ENCODE measurements at places on chromosomes 3 and 15.

DNA sequence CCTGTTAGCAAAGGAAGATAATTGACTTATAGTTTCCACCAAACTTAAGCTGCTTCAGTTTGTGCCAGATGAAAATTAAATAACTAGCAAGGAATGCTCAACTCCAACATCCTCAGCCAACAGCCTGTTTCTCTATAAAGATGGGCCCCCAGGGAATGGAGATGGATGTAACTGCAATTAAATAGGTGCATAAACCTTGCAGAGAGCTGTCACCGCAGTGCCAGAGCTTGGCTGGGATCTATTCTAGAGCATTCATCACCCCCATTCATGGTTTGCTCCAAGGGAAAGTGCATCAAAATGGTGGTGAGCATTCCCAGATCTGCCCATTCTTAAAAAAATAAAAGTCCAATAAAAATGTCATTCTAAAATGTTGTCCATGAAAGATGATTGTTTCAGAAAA, 19.7 kb upstream of the RORA start:
- peaks cover 17% of the 10 kb centered on the region for H3K27me3 ChIP-seq
- no peaks in the 10 kb centered on the region for H3K4me1 ChIP-seq
- no peak for DNase-seq

GRCh38 chr3:143429628-143430514, 310.3 kb downstream of the CHST2 start:
- H3K4me3 ChIP-seq = no peak overlapping the region
- DNase-seq = no peak
- no peak overlapping the region for H3K27ac ChIP-seq
- no peaks in the 10 kb centered on the region for H3K36me3 ChIP-seq
- no peaks in the 10 kb centered on the region for H3K27me3 ChIP-seq

DNA sequence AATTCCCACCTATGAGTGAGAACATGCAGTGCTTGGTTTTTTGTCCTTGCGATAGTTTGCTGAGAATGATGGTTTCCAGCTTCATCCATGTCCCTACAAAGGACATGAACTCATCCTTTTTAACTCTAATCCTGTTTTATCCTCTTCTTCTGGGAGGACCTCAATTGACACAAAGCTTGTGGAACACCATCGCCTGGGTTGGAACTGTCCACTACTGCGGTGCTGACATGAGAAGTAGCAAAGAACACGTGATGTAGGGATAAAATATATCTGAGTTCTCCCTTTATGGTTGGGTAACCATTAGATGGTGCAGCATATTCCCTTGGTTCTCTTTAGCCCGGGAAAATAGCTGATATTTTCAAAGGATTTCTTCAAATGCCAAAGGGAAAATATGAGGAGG, 105.3 kb upstream of the TOPAZ1 start:
- no peak overlapping the region for H3K4me3 ChIP-seq
- H3K27ac ChIP-seq = no peak overlapping the region
- H3K36me3 ChIP-seq = no peaks in the 10 kb centered on the region
- H3K4me1 ChIP-seq = no peaks in the 10 kb centered on the region
- no peak for DNase-seq

- no peak overlapping the region for H3K27ac ChIP-seq
- no peak for DNase-seq
- peaks cover 93% of the 10 kb centered on the region for H3K36me3 ChIP-seq
- no peaks in the 10 kb centered on the region for H3K27me3 ChIP-seq
- H3K4me3 ChIP-seq = no peak overlapping the region
These were observed 101.1 kb downstream of the C3orf70 start for GRCh38 chr3:185051801-185052200.

GRCh38 chr3:138065949-138066348, 49.5 kb downstream of the DZIP1L start:
- H3K27me3 ChIP-seq = peaks cover 3% of the 10 kb centered on the region
- no peaks in the 10 kb centered on the region for H3K4me1 ChIP-seq
- DNase-seq = no peak
- no peaks in the 10 kb centered on the region for H3K36me3 ChIP-seq
- H3K4me3 ChIP-seq = no peak overlapping the region

DNA sequence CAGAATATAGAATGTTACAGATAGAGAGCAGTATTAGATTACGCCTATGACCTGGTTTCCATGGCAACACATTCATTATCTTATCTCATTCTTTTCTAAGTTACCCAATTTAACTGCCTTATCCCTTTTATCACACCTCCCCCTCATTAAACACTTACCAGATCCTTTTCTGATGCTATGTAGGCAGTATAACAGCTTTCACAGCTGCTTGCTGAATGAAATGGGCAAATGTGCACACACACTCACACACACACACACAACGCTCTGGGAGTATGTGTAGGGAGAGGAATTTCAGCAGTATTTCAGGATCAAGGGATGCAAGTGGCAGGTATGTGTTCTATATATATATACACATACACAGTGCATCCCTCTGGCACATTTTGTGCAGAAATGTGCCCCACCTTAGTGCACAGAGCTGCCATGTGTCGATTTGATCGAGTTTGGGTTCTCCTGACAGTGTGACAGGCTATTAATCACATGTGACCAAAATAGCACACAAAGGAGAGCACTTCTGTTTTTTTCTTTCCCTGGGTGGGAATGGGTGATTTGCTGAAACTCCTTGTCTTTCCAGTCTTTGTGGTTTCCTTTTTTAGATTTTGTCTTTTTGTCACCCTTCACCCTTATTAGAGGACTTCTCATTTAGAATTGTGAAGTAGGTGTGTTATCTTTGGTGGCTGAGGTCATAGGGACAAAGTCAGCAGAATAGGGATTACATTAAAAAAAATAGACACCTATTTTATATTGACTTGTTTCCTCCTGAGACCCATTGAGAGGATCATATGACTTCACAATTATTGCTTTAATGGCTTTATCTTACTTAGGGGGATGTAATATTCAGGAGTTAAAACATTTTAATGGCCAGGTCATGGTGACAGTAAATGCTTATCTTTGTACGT, 553.7 kb downstream of the PDCD6IP start:
- no peaks in the 10 kb centered on the region for H3K4me1 ChIP-seq
- no peak overlapping the region for H3K4me3 ChIP-seq
- H3K27me3 ChIP-seq = no peaks in the 10 kb centered on the region
- no peaks in the 10 kb centered on the region for H3K36me3 ChIP-seq

- peaks cover 17% of the 10 kb centered on the region for H3K4me1 ChIP-seq
- no peaks in the 10 kb centered on the region for H3K27me3 ChIP-seq
- no peak for DNase-seq
- H3K4me3 ChIP-seq = no peak overlapping the region
- no peak overlapping the region for H3K27ac ChIP-seq
These were observed 53.8 kb downstream of the UBE2E2 start for GRCh38 chr3:23256741-23257435.

GRCh38 chr3:134369231-134369741, 5.0 kb downstream of the AMOTL2 start:
- H3K4me1 ChIP-seq = peaks cover 12% of the 10 kb centered on the region
- H3K27ac ChIP-seq = no peak overlapping the region
- H3K27me3 ChIP-seq = peaks cover 20% of the 10 kb centered on the region
- H3K36me3 ChIP-seq = no peaks in the 10 kb centered on the region
- H3K4me3 ChIP-seq = no peak overlapping the region

DNA sequence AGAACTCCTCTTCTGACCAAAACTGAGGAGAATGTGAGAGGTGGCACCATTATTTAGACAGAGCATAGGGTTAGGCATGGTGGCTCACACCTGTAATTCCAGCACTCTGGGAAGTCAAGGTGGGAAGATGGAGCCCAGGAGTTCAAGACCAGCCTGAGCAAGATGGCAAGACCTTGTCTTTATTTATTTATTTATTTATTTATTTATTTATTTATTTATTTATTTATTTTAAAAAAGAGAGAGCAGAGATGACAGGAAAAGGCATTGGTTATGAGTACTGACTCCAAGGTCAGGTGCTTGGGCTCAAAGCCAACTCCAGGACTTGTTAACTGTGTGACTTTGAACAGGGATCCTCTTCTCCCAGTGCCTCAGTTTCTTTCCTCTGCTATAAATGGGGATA, 217.7 kb downstream of the MEX3B start:
- H3K4me3 ChIP-seq = no peak overlapping the region
- H3K36me3 ChIP-seq = no peaks in the 10 kb centered on the region
- H3K4me1 ChIP-seq = peaks cover 3% of the 10 kb centered on the region
- no peak overlapping the region for H3K27ac ChIP-seq
- H3K27me3 ChIP-seq = no peaks in the 10 kb centered on the region

DNA sequence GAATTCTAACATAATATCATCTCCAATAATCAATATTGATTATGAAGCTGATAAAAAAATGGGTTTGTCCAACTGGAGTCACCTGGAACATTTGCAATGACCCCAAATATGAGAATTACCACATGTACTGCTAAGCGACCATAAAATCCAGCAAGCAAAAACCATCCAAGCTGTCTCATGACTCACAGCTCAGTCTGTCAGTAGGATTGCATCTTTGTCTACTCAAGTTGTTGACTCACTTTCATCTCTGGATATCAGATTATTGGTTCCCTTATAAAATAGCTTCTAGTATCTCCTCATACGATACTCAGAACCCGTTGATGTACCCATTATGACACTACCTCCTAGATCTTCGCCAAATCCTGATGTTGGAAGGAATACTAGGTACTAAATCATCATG, 209.8 kb upstream of the ATP11B start:
- no peak overlapping the region for H3K27ac ChIP-seq
- peaks cover 10% of the 10 kb centered on the region for H3K27me3 ChIP-seq
- H3K4me3 ChIP-seq = no peak overlapping the region
- no peak for DNase-seq
- H3K4me1 ChIP-seq = no peaks in the 10 kb centered on the region

DNA sequence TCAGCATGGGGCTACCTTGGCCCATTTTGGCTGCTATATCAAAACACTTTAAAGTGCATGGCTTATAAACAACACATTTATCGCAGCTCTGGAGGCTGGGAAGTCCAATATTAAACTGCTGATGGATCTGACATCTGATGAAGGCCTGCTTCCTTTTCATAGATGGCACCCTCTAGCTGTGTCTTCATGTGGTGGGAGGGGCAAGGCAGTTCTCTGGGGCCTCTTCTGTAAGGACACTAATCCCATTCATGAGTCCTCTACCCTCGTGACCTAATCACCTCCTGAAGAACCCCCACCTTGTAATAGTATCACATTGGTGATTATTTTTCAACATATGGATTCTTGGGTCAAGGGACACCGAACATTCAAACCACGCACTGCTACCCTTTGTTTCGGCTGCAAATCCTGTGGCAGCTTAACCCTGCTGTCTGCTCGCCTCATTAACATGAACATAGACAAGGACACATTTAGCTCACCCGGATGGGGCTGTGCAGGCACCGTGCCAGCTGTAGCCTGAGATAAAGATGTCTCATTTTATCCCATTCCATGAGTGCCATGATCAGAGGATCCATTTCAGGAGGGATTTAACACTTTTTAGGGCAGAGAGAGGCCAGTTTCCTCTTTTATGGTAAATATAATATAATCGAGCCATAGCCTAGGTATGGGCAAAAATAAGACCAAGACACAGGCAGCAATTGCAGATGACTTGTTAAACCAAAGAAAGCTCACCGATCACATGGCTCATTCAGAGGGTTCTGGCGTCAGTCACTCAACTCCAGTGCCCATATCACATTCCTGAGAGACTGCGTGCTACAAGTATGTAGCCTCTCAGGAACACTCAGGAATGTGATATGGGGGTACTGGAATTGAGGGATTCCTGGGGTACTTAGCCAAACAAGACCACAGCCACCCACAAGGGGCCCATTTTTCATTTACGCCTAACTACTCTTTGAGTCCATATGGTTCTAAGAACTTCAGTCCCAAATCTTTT, 251.1 kb upstream of the ST8SIA2 start:
- H3K27ac ChIP-seq = no peak overlapping the region
- no peaks in the 10 kb centered on the region for H3K4me1 ChIP-seq
- H3K4me3 ChIP-seq = no peak overlapping the region
- H3K27me3 ChIP-seq = no peaks in the 10 kb centered on the region
- DNase-seq = no peak

DNA sequence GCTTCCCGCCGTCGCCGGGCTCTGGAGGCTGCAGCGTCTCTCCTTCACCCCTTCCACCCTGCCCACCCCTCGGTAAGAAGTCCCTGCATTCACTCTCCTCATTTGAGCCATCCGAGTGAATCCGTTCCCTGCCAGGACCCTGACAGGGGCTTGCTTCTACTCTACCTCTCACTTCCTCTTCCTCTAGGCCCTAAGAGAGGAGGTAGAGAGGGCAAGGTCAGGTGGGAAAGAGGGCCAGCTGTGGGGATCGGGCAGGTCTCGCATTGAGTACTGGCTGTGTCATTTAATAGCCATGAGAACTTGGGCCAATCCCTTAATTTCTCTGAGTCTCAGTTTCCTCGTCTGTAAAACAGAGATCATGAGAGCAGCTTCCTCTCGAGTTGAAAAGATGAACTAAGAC, 283.6 kb downstream of the UACA start:
- H3K27me3 ChIP-seq = peaks cover 14% of the 10 kb centered on the region
- H3K27ac ChIP-seq = no peak overlapping the region
